ENCODE measurements at places on chromosomes 4 and X.

DNA sequence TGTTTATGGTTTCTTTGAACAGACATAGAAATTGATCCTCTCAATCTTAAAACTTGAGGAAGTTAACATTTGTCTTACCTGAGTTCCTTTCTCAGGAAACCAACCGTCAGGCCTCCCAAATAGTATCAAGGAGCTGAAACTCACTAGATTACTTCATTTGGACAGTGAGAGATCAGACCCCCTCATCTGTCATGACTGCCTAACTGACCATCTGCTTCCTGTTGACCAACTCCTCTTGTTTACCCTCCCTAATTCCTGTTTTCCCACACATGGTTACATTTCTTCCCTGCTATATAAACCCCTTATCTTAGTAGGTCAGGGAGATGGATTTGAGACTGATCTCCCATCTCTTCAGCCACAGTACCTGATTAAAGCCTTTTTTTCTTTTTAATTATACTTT, 46.2 kb upstream of the NMU start:
- no peak for DNase-seq

DNA sequence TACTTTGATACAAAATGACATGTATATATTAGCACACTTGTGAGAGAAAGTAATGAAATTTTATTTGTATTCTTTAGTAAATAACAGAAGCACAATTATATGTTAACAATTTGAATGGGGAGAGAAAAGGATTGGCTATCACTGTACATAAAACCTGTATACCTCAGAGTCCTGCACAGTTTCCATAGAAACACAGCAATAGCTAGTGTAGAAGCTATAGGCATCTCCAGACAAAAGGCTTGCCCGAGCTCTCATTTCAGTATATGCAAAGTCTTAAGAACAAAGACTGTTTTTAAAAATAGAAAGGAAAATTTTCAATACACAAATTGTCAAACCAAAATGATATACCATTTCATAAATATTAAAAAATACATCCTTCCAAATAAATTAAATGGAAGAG, 38.5 kb downstream of the GPM6A start:
- DNase-seq = no peak

DNA sequence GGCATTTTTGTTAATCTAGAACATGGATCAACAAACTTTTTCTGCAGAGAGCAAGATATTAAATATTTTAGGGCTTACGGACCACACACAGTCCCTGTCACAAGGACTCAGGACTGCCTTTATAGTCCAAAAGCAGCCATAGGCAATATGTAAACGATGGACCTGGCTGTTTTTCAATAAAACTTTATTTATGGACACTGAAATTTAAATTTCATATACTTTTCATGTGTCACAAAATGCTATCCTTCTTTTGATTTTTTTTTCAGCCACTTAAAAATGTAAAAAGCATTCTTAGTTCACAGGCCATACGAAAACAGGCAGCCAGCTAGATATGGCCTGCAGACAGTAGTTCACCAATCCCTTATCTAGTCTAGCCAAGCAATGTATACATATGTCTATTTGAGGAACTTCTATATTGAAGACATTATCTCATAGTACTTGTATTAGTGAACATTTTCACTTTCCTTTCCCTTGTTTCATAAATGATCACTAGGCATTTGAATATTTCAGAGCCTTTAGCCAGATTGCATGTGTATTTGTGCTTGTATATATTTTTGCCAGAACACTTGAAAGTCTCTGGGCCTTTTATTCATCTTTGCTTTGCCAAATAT, 350.9 kb downstream of the RPA4 start:
- DNase-seq = no peak

GRCh38 chr4:81052119-81053068, 21.9 kb downstream of the BMP3 start:
- no peak for DNase-seq

DNA sequence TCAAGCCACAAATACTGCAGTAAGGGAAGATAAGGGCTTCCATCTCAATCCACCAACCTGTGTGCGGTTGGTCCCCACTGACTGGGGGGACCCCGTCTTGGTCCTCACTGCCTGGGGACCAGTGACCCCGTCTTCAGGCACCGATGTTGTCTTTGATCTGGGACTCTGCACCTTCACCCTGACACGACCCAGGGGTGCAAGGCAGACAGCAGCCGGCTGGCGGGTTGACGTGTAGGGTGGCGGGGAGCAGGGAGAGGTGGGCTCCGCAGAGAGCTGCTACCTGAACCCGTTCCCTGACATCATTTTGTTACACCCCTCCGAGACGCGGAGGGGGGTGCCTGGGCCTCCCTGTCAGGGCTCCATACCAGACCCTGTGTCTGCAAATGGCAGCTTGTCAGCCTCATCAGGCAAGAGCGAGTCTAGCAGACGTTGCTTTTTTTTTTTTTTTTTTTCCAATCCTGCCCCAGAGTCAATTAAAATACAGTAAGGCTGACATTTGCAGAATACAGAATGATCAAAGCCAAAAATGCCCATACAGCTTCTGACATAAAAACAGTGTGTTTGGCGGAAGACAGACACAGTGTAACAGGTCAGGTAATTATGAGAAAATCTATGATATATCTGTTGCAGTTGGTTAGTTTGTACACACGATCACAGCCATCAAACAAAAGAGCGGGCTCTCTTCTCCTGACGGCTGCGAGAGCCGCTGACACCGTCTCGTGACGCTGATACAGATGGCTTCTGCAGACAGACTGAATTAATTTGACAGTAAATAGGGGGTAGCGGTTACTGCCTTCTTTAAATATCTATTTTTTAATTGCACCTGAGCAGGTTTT, 118.6 kb downstream of the CRLF2 start:
- DNase-seq = no peak

GRCh38 chr4:74230902-74231499, 73.1 kb downstream of the MTHFD2L start:
- DNase-seq = no peak

DNA sequence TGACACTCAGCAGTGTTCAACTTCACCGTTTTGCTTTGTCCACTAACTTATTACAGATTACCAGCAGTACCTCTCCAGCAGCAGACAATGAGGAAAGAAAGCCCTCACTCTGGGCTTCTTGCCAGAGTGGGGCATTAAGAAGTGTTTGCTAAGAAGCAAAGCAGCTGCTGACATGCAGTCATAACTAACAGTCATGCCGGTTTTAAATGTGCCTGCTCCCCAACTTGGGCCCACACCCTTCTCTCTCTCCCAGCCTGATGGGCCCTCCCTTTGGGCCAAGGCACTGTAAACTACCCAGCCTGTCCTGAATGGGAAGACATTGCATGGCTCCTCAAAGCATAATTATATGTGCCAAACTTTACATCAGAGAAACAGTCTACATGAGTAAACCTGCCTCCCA, 54.6 kb upstream of the HHIP start:
- DNase-seq = no peak

DNA sequence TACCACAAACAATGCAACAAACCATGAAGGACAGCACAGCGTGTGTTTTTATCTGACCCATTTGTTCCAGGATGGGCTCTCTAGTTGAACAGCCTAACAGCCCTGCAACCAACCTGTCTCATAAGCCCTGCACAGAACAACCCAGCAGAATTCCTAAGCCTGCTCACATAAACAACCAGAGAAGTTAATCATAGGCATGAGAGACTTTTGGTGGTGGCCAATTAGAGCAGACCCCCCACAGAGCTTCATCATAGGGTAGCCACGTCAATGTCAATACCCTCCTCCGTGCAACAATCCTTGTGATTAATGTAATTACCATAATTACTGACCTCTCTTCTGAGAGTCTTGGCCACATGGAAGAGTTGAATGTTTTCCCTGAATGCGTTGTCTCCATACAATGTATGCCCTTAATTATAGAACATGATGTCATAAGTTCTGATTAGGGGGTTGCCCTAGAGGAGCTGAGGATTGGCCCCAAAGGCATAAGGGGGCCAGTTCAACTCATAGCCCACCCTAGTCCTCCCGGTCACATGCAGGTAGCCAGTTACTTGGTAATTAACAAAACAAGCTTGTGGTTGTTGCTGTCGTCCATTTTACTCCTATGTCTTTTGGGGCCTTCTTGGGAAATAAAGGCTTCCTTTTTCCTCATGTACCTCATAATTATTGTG, 92.7 kb downstream of the SYNPO2 start:
- no peak for DNase-seq

DNA sequence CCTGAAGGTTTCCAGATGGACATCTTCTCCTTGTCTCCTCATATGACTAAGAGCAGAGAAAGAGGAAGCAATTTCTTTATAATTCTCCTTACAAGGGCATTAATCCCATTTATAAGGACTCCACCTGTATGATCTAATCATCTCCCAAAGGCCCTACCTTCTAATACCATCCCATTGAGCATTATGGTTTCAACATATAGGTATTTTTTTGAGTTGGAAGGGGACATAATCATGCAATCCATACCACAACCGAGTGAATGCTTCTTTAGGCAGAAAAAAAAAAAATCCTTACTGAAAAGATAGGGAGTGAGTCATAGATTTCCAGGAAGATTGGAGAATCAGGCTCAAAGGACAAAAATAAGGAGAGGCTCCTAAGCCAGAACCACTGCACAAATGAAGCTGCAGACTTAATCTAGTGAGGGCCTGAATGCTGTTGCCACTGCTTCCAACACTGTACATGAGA, 312.5 kb upstream of the HS3ST1 start:
- DNase-seq = no peak

DNA sequence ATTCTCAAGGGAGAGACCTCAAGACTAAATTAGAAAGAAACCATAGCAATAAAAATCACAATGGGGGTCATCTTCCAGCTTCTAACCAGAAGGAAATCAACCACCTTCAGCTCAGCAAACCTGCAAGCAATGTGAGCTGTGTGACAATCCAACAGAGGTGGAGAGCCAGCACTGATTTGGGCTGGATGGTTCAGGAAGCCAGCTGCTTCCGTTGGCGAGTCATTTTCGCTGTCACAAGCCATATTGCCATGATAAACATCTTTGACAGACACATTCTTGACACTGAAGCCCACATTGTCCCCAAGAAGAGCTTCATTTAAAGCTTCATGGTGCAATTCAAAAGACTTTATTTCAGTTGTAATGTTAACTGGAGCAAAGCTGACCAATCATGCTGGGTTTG, 22.7 kb downstream of the F8A1 start:
- no peak for DNase-seq

DNA sequence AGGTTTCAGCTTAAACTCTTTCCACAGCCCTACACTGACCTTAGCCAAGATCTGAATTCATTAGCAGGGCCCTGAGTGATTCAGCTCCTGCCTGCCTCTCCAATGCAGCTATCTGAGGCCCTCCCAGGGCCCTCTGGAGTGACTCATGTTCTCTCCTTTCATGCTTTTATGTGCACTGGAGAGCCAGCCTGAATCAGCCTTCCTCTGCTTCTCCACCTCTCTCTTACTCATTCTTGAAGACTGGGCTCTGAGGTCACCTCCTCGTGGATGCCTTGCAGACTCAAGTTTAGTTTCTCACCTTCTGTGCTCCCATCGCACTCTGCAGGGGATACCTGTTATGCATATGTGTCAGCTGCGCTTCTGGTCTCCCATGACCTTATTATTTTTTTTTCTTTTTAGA, 3.1 kb upstream of the OCIAD2 start:
- DNase-seq = no peak

DNA sequence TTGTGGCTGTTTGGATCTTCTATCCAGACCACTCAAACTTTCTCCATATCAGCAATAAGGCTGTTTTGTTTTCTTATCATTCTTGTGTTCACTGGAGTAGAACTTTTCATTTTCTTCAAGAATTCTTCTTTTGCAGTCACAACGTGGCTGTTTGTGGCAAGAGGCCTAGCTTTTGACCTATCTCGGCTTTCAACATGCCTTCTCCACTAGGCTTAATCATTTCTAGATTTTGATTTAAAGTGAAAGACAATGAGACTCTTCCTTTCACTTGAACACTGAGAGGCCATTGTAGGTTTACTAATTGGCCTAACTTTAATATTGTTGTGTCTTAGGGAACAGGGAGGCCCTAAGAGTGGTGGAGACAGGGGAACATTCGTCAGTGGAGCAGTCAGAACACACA, 19.1 kb downstream of the FGF2 start:
- DNase-seq = no peak

GRCh38 chr4:41072021-41072777, 142.1 kb downstream of the APBB2 start:
- no peak for DNase-seq

DNA sequence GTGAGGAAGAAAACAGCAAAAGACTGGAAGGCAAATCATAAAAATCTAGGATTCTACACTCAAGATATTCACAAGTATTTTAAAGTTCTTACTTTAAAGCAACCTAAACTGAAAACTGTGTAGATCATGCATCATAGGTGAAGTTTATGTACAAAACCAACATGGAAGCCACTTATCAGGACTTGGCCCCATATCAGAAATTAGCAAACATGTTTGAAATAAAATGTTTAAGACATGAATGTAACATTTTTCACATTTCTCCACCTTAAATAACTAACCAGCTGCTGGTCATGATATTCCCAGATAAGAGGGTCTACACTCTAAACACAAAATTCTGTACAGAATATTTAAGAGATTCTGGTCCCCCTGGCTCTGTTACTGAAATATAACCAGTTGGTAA, 38.5 kb downstream of the APBB2 start:
- DNase-seq = no peak

GRCh38 chrX:30690330-30690729, 37.1 kb downstream of the GK start:
- no peak for DNase-seq

GRCh38 chr4:182748949-182749348, 168.2 kb downstream of the DCTD start:
- no peak for DNase-seq

GRCh38 chrX:2989565-2989964, 16.8 kb upstream of the ARSH start:
- DNase-seq = no peak

- DNase-seq = no peak
Observed at GRCh38 chrX:18971506-18971905, 12.4 kb downstream of the PHKA2 start.

- DNase-seq = no peak
Observed at GRCh38 chrX:2819345-2820135, 9.2 kb upstream of the GYG2 start.

- DNase-seq = no peak
Observed at GRCh38 chr4:177376024-177376423, 66.2 kb downstream of the AGA start.

DNA sequence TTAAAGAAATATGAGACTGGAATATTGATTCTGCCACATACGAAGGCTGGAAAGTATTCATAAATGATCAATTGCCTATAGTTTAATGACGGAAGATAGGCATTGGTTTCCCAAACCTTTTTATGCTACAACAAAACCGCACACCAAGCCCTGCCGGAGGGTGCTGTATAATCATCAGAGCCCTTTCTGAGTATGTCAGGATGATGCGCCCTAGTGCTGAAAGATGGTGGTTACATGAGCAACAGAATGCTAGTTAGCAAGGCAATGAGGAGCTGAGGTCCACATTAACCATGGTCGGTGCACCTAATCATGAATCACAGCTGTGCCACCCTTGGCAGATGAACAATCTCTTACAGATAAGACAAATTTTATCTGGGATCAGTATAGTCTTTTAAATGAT, 491.1 kb downstream of the PACRGL start:
- no peak for DNase-seq

GRCh38 chrX:126338916-126339315, 172.8 kb upstream of the DCAF12L2 start:
- no peak for DNase-seq

GRCh38 chrX:36388901-36389300, 469.4 kb downstream of the CFAP47 start:
- DNase-seq = no peak

All from cortex of kidney (tissue), 1 donor.